ENCODE measurements at places on chromosomes 6 and 20.

DNA sequence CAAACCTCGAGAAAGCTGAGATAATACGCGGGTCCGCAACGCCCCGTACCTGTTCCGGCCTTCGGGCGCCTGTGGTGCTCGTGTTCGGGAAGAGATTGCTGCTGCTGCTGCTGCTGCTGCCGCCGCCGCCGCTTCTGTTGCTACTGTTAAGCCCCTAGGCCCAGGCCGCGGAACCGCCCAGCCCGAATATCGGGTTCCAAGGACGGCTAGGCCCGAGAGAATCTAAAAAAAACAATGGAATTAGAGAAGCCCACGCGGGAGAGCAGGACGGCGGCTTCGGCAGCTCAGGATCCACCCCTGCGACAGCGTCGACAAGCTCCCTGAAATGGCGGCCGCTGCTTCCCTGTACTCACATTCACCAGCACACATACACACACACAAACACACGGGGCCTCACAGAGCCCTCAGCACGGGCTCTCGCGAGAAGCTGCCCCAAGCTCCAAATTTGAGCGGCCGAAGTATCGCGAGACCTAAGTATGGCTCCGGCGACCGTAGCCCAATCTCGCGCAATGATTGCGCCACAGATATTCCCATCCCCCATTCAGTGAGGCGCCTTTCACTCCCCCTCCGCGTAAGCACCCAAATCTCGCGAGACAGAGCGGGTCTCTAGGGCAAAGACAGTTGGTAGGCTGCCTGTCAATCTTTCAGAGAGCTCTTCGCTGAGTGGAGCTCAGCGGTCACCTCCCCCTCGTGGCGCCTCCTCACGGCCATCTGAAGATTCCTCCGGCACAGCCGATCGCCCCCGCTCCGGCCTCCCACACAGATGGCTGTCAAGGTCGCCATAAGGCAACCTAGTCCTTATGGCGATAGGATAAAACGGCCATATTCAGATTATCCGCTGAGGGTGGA is at the start of gene RBM39:
Gene RBM39 (minus strand): TSS at position 369 of the 849 bp plus-strand sequence. CDS start 1,386 bp downstream, outside the sequence.
- peak; percentile 100 for DNase-seq

- no peak for DNase-seq
Measured at GRCh38 chr6:159257846-159258245, 88.6 kb downstream of the FNDC1 start.

DNA sequence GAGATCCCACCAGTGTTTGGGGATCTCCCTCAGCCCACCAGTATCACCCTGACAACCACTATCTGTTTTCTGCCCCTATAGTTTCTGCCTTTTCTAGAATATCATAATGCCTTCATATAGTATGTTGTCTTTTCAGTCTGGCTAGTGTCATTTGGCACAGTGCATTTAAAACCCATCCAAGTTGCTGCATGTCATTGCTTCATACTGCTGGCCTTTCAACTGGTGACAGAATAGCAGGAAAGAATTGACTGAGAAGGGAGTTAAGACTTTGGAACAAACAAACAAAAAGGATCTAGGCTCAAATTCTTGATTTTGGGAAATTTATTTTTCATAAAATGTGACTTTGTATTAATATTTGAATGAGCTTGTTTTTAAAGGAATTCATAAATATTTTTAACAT is 4.5 kb downstream of the LMBRD1 start:
- no peak for DNase-seq

- DNase-seq = no peak
Measured at GRCh38 chr6:73519926-73520687, 725 bp downstream of the EEF1A1 start.

- no peak for DNase-seq
Measured at GRCh38 chr20:52724541-52724940, 247.6 kb upstream of the TSHZ2 start.

DNA sequence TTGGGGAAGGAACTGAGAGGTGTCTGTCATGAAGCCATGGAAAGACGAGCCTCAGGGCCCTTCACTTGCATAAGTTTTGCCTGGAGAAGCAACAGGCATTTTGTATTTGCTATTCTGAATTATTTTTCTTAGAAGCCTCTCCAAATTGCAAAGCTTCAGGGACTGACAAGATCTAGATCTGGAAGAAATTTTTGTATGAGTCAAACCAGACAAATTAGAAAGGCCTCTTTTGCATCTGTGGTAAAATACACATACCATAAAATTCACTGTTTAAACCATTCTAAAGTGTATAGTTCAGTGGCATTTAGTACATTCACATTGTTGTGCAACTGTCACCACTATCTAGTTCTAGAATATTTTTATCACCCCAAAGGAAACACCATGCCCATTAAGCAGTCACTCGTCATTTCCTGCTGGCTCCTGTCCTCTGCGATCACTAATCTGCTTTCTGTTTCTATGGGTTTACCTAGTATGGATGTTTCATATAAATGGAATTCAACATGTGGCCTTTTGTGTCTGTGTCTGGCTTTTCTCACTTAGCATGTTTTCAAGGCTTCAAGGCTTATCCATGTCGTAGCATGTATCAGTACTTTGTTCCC is 269.1 kb downstream of the PHF3 start:
- no peak for DNase-seq

DNA sequence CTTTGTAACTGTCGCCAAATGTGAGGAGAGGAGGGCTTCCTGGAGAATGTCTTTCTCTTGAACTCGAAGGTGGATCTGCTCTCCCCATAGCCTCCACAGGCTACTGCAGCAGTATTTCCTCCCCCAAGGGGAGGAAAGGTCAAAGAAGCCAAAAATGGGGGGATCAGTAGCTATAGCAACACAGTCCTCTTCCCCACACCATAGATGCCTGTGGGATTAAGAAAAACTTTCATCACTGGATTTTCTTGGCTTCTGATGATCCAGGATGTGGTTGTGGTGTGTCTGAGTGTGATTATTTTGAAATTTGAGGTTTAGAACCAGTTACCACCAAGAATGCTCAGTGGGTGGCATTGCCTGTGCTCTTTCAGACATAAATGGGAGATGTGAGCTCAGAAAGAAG is 140.1 kb upstream of the SPACA1 start:
- DNase-seq = no peak

DNA sequence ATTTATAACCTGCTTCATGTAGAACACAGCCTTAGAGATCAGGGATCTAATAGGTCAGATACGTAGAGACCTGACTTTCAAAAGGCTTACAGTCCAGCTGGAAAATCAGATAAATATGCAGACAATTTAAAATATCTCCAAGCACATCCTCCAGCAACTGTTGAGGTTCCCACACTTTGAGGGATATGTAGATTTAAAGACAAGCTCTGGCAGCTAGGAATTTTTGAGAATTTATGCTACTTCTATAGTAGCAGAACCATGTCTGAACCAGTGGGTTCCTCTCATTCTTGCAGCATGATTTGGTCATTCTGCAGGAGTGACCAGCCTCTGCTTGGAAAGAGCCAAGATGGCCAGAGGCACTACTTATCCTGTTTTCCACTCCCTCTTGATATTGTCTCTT is 60.5 kb downstream of the CYB5R4 start:
- no peak for DNase-seq

- DNase-seq = no peak
Measured at GRCh38 chr20:47857569-47858464, 72.5 kb upstream of the SULF2 start.

- no peak for DNase-seq
Measured at GRCh38 chr6:31042806-31043205, 32.5 kb downstream of the MUC22 start.

- no peak for DNase-seq
Measured at GRCh38 chr20:6533761-6534479, 233.6 kb upstream of the BMP2 start.

- no peak for DNase-seq
Measured at GRCh38 chr6:28203201-28203600, 21.9 kb upstream of the ZSCAN9 start.

DNA sequence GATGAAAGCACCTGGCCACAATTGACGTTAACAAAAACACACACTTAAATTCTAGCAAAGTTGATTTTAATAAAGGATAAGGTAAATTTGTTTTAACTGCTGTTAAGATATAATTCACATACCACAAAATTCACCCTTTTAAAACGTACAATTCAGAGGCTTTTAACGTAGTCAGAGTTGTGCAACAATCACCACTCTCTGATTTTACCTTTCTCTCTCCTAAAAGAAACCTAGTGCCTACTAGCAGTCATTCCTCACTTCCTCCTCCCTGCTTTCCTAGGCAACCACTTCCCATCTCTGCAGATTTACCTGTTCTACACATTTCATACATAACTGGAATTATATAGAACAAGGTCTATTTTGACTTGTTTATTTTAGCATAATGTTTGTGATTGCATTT is 58.9 kb downstream of the PTPRK start:
- no peak for DNase-seq

GRCh38 chr20:22339091-22339881 is 245.1 kb downstream of the FOXA2 start:
- DNase-seq = peak; percentile 83

GRCh38 chr20:2703716-2704475 is 11.3 kb downstream of the EBF4 start:
- no peak for DNase-seq

DNA sequence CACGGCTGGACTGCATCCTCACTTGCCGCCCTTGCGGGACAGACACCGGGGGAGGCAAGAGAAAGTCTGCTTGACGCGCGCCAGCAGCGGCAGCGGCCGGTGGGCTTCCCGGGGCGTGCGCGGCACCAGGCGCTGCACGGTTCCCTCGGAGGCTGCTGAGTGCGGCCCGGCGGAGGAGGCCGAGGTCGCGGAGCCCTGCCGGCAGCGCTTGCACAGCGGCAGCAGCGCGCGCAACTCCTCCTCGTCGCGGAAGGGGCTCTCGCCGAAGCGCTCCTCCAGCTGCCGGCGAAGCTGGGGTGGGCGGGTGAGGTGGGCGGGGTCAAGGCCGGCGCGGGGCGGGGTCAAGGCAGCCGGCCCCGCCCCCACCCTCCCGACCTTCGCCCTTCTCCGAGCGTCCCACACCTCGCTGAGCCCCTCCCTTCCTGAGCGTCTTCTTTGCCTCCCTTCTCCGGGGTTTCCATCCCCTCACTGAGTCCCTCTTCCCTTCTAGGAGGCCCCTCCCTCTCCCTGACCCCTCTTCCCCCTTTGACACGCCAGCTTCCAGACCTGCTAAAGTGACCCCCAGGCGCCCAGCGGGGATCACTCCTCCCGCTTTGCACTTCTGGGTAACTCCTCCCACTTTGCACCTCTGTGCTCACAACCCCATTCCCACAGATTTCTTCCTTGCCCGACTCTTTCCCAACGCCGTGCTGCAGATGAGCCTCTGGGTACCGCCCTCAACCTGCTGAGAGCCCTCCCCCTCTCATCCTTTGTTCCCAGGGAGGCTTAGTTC is 8.8 kb downstream of the DUSP15 start:
- peak; percentile 81 for DNase-seq

- DNase-seq = no peak
Measured at GRCh38 chr6:131096786-131097185, 33.7 kb upstream of the EPB41L2 start.

GRCh38 chr6:144702781-144703180 is 417.6 kb downstream of the UTRN start:
- DNase-seq = no peak

GRCh38 chr6:81788748-81789147 is 36.3 kb upstream of the TENT5A start:
- no peak for DNase-seq

GRCh38 chr6:41694815-41695526 is 40.4 kb downstream of the TFEB start:
- DNase-seq = no peak

DNA sequence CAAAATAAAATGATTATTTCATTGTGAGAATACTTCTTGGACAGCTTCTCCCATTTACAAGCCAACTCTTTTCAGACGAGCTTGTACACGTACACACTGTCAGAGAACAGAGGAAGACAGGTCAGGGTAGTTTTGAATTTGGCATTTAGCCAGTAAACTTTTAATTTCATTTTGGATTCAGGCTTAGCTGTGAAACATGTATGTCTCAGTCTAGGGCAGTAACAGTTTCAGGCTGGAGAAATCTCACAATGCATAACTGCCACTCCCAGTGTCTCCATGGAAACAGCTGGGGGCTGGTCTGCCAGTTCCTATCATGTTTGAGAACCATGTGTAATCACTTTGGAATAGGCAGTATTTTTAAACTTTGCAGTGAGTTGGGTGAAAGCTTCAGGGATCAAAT is 22.0 kb upstream of the QKI start:
- DNase-seq = no peak

- DNase-seq = no peak
Measured at GRCh38 chr20:1296922-1297321, 30.8 kb downstream of the SNPH start.

GRCh38 chr6:163260111-163260895 is 154.2 kb upstream of the QKI start:
- no peak for DNase-seq

- DNase-seq = no peak
Measured at GRCh38 chr6:19298421-19298820, 538.7 kb upstream of the ID4 start.

DNA sequence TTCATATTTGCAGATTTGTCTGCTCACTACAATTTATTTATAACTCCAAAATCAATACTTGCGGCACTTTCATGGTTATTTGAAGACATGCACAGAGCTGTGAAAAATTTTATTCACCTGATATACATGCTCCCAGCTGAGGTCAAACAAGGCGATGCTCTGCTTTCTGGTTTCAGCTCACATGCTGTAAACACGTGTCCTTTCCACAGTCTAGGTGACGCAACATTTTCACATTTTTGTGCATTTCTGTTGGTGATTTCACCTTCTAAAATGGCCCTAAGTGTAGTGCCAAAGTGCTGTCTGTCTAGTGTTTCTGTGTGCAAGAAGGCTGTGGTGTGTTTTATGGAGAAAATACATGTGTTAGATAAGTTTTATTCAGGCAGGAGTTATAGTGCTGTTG is 650.5 kb downstream of the RNF144B start:
- no peak for DNase-seq

- no peak for DNase-seq
Measured at GRCh38 chr6:142378138-142378875, 76.5 kb downstream of the ADGRG6 start.

GRCh38 chr6:45724511-45724910 is 291.1 kb downstream of the CLIC5 start:
- no peak for DNase-seq

GRCh38 chr6:130810307-130811030 is 16.7 kb upstream of the SMLR1 start:
- DNase-seq = no peak

GRCh38 chr6:51926125-51926524 is 161.3 kb downstream of the PKHD1 start:
- DNase-seq = no peak

- no peak for DNase-seq
Measured at GRCh38 chr6:135600086-135600702, 102.7 kb upstream of the AHI1 start.

DNA sequence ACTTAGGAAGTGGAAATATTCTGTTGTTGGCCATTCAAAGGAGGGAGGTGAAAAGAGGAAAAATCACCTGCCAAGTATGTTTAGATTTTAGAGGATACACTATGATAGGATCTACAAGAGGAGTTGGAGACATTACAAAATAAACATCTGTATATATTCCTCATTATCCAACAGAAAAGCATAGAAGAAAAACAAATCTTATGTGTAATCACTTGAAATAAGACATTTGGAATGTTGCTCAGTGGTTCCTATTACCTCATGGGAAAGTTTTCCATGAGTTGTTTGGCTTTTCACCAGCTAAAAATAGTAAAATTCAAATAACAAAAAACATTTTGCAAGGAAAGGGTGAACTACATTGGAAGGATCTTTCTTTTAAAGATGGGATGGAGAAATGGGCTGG is 76.7 kb upstream of the CARMIL1 start:
- no peak for DNase-seq

Data from NCI-H1930 (cell line).